ENCODE measurements at places on chromosomes 12 and 14. TPM values are rescaled to one million over a fixed set of nuclear protein-coding genes. Genes with fewer than 3 reads are reported as not detected.

The DENND5B gene
- total RNA-seq: 20.0 TPM

The CBLN3 gene
- total RNA-seq: 1.5 TPM

The GPR68 gene
- 5.4 TPM for total RNA-seq

The ZNF140 gene
- 19.3 TPM for total RNA-seq

The MMP17 gene
- 6.3 TPM for total RNA-seq

DNA sequence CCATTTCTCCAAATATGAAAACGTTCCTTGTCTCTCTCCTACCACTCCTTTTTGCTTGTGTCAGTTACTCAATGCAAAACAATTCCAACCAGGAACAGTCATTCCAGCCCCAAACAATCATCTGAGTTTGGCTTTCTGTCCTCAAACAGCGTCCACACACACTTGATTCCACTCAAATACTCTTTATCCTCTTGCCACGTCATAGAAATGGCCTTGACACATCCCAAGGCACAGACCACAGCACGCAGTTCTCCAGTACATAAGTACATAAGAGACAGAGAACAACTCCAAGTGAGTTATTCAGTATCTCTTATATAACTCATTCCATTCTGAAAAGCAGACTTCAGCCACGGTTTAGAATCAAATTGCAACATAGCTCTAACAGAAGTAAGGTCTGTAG, 299.2 kb downstream of the RPS29 start:
- DNase-seq: no peak

- no peak for DNase-seq
Measured at GRCh38 chr14:50846226-50846880, 15.4 kb upstream of the NIN start.

DNA sequence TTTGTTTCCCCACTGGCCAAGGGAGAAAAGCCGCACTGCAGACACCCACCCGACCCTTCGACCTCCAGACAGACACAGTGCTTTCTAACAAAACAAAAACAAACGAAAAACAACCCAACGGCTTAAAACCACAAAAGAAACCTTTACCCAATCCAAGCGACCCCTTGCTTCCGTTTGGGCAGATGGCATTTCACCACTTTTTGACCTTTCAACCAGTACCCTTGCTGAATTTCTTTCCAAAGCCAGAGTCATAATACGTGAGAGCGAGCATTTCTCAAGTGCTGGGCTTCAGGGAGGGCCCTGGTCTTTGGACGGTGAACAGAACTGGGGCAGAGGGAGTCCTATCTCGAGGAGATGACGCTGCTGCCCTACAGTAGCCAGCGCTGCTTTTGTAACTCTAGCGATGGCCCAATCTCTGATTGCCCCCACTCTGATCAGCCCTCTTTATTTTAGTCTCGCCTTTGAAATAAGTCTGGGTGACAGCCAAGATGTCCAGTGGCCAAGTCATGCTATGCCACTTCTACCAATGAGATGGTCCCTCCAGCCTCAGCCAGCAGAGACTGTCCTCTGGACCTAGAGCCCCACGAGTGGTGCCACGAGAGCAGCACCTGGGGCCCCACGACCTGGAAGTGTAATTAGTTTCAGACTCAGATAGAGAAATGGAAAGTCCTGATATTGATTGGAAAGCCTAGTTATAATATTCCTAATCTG, 21.9 kb upstream of the ADIPOR2 start:
- no peak for DNase-seq

DNA sequence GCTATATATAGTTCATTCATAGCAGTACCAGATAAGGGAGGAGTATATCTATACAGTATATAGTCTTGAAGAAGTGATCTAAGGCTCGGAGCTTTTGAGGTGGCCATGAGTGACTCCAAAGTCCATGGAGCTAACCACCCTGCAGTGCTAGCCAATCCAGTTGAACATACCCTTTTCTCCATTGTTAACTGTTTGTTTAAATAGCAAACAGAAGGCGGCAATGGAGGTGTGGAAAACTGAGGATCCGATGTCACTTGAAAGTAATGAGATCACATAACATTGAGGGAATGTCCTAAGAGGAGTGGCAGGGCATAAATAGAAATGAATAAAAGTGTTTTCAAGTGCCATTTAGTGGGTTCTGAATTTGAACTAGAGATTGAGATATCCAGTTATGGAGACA, 12.4 kb upstream of the SNAPC1 start:
- DNase-seq: no peak

DNA sequence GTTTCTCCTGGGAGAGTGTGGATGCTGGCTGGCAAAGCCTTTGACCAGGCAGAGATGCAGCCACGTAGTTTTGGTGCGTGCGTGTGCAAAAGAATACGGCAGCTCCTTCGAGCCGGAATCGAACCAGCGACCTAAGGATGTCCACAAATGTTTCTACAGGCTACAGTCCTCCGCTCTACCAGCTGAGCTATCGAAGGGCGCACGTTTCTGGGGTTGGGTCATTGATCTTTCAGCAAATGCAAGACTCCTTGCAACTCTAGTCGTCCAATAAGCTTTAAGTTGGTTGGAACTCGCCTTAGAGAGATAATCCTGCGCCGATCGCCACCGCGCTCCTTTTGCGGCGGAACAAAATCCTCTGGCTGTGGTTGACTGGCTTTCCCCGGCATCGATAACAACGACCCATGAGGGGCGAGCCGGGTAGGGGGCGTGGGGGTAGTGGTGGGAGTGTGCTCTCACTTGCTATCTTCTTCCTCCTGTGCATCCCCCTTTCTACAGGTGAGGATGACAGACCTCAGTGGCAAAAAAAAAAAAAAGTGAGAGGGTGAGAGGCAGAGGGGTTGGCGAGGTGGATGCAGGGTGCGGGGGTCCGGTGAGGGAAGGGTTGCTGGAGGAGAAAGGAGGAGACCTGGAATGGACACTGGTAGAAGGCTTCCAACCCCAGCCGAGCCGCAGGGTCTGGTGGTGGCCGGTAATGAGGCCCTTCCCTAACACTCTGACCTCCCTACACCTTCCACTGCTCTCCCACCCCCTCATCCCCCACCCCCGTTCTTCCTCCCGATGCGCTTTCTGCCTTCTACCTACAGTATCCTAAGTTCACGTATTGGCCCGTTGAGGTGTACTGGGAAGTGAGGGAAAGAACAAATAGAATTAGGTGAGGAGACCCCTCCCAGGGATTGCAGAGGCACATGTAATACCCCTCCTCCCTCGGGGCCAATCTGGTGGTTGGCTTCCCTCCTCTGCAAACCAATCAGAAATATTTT, 11.8 kb upstream of the OR6S1 start:
- peak; percentile 37 for DNase-seq

- no peak for DNase-seq
Measured at GRCh38 chr12:12153596-12153995, 82.9 kb downstream of the BCL2L14 start.

DNA sequence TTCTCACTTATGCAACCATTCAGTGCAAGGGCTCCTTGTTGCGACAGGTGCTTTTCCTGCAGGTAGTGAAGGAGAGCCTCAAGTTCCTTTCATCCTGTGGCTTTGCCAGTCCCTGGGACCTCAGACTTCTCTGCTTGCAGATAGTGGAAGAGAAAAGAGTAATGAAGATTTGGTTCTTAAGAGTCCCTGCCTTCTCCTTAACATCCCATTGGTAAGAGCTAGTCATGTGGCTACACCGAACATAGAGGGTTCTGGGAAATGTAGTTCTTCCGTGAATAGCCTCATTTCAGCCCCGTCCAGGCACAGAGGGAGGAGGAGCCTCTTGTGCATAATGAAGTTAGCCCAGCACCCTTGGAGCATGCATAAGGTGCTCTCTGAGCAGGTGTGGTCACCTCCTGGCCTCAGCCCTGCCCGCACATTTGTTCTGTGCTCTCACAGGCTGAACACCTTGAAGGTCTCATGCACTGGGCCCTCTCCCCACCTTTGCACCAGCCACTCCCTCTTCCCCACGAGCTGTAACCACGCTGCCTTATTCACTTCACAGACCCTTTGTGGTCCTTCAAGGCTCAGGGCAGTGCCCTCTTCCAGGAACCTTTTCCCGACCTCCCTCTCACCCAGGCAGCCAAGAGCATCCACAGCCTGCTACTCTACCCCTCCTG, 134.0 kb downstream of the BCL11B start:
- DNase-seq: no peak

GRCh38 chr14:63770187-63770807, 42.4 kb upstream of the SGPP1 start:
- peak; percentile 41 for DNase-seq

DNA sequence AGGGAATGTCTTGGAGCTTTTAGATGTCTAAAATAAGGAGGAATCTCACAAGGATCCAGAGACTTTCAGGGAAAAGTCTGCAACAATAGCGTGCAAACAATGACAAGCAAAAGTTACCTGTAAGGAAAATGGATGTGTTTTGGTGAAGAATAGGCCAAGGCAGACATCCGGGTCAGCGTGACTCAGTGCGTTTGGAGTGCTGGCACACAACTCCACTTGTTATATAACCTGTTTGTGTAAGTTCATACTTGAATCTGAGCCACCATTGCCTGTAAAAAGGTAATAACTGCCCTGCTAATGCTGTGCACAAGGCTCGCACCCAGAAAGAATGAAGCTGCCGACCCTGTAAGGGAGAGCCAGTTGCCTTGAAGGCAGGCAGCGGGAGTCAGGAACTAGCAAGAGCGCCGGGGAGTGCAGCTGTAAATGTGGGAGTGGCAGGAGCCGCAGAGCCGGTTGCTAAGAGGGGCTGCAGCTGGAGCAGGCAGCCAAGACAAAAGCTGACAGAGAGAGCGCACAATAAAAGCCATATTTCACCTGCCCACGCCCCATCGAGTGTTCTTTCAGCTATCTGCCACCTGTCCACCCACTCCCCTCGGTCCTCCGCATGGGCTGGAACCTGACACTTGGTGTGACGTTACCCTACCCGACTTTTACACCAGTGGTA, 638.5 kb upstream of the MIS18BP1 start:
- no peak for DNase-seq

- DNase-seq: no peak
Measured at GRCh38 chr12:53383258-53383657, 3.3 kb downstream of the SP1 start.

DNA sequence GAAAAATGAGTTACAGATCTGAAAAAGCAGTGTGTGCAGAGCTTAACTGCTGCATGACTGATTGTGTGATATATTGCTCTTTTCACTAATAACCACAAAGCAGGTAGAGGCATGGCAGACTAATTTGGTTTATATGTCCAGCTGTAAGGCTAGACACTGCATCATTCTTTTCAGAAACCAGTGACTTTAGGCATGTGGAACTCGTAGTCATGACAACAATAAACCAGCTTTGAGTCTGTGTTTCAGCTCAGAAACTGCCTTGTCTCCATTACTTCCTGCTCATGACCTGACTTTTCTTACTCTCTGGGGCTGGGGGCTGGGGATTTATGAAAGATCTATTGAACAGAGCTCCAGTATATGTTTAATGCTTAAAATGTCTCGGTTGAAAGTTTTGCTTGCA, 146.8 kb upstream of the LRIG3 start:
- no peak for DNase-seq
